Left kidney (tissue), 8 donors: ENCODE measurements at places on chromosomes 1 and 21. TPM values are rescaled to one million over a fixed set of nuclear protein-coding genes. Genes with fewer than 3 reads are reported as not detected.
A peak's percentile ranks its signal among the peaks of the same experiment; 100 is the strongest.

DNA sequence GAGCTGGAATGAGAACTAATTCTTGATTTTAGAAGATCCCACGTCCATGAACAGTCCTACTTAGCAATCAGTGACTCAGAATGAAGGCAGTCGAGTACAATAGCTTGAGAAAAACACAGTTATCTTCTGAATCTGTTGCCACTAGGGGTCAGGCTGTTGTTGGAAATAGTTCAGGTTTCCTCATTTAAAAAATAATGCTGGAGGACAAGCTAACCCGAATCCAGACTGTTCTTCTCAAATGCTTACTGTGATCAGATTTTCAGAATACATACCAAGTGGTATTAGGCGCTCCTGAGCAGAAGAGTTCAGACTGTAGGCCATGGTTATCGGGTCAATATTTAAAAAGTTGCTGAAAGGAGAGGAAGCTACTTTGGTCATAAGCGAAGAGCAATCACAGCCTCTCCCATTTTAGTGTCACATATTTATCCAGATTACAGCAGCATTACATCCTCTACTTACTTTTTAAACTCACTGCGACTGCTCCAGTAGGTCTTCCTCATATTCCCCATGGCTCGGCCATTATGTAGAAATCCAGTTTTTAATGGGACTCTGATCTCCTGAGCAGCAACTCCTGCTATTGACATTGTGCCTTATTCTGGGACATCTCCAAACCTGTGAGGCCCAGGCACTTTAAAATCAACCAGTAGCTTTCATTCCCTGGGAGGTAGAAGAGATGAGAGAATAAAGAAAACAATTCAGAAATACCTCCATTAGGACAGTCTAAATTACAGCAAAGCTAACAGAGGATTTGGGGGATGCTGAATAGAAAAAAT, 10.9 kb downstream of the ERRFI1 start:
- DNase-seq: peak; percentile 84

The MSH4 gene
- polyA plus RNA-seq: 0.60 TPM

GRCh38 chr1:63828322-63829044, 54.7 kb downstream of the ROR1 start:
- DNase-seq: no peak

DNA sequence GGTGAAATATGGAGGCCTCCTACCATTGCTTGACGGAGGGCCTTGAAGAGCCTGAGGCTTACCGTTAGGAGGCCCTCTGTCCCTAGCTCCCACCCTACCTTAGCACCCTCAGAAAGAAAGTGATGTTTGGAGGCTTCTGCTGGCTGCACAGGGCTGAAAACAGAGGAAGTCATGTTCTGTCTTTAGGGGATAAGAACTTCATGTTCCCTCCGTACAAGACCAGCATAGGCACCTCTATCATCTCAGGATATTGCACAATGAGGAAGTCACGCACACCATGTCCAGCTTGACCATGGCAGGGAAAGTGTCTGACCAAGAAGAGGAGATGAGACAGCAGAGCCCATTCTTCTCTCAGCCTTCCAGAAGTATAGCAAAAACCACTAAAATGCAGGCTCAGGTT, 13.8 kb downstream of the ADORA3 start:
- no peak for DNase-seq

DNA sequence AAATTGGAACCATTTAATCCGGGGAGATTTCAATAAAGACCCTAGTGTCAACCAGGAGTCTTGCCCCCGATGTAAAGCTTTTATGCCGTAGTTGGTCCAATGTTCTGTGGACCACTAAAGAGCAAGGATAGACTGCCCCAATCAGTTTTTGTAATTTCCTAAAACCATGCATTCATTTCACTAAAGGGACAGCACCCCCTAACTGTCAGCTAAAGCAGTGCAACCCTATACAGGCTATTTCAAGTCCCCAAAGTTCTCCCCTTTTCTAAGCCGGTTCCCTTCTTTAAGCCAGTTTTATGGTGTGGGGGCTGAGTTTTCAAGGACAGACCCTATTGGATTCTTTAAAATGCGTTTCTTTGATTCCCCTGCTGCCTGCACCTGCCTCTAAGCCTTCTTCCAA, 12.7 kb upstream of the PDPN start:
- no peak for DNase-seq

DNA sequence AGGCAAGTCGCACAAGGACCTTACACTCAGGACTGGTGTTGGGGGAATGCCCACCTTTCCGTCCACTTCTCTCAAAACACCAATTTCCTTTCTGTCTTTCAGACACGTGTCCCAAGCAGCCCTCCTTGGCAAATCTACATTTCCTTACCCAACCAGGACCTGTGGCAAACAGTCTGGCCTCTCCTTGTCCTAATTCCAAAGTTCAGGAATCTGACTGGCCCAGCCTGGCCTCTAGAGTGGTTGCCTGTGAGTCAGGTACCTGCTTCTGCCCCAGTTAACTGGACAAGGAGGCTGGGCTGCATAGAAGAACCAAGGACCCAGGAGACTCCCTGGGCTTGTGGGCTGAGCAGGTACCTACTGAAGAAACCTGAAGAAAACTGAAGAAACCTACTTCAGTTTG, 34.3 kb upstream of the CITED4 start:
- no peak for DNase-seq

The TRAF3IP3 gene
- polyA plus RNA-seq: 1.7 TPM

DNA sequence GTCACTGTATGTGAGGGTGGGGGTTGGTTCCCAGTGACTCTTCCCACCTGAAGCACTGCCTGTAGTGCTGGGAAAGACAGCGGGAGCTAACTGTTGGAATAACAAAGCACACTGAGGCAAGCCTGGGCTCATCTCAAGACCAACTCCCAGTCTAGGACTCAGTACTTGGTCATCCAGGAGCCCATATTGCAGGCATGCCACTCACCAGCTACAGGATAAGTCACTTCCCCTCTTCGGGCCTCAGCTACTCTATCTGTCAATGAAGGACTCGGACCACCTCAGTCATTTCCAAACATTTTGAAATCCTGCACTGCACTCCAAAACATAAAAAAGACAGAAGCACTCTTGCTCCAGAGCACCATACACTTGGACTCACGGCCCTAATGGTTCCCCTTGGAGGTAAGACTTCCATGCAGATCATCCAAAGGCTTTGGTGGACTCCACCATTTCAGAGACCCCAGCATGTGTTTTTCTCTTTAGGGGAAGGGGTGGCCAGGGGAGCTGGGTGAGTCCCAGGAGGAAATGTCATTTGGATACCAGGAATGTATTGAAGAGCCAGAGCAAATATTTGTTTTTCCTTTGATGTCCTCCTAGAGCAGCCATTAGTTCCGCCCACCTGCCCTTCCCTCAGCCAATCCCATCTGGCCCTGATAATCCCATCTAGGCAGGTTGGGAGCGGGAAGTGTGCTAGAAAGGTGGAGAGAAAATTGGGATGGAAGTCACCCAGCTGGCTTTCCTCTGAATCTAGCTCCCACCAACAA, 3.1 kb downstream of the NUAK2 start:
- no peak for DNase-seq

The BROX gene
- polyA plus RNA-seq: 56.3 TPM

DNA sequence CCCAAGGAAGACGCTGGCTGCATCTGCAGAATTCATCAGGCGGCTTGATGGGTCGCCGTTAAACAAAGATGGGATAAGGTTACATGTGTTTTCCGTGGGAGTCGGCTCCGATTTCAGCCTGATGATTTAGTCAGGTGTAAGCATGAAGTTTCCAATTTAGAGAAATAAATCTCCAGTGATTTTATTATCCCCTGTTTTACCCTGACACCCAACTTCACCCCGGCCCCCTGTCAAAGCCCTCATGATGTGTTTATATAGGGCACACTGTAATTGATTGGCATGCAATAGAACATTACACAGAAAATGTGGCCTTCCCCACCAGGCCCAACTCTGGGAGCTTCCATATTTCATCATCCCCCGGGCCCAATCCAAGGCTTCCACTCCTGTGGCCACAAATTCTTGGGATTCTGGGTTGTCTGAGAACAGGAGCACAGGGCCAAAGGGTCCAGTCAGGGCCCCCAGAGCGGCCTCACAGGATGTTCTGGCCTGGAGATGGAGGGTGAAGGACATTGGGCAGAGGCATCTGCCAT, 72.5 kb downstream of the FOXD2 start:
- DNase-seq: peak; percentile 60

DNA sequence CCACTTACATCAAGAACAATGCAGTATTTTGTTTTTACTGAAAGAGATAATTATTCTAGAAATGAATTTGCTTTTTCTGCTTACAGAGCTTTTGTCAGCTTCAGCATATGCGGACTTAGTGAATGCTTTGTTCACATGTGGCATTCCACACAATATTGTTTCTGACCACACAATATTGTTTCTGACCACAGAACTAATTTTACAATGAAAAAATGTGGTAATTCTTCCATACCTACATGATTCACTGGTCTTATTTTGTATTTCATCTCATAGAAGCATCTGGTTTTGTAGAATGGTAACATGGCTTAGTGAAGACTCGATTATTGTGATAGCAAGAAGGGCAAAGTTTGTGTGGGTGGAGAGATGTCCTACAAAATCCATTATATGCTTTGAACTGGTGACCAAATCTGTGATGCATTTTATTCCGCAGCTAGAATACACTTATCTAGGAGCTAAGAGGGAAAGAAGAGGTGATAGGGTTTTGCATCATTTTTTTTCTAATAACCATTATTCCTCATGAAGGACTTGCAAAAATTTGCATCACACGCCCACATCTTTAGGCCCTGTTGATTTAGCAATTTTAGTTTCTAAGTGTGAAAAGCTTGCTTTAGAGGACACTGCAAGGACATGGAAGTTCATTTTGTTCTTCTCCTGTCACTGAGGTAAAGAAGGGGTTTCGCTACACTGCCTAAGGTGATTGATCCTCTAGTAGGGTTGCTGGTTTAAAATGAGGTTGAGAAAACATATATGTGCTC, 75.3 kb downstream of the HLX start:
- no peak for DNase-seq

GRCh38 chr1:3942416-3943122, 42.5 kb upstream of the C1orf174 start:
- no peak for DNase-seq

The C1orf141 gene
- 0.13 TPM for polyA plus RNA-seq

The KCNA3 gene
- polyA plus RNA-seq: 0.12 TPM
